ENCODE measurements at places on chromosomes 12 and 14. TPM values are rescaled to one million over a fixed set of nuclear protein-coding genes. Genes with fewer than 3 reads are reported as not detected.
A peak's percentile ranks its signal among the peaks of the same experiment; 100 is the strongest.

Gene MUCL1
- not detected for total RNA-seq

DNA sequence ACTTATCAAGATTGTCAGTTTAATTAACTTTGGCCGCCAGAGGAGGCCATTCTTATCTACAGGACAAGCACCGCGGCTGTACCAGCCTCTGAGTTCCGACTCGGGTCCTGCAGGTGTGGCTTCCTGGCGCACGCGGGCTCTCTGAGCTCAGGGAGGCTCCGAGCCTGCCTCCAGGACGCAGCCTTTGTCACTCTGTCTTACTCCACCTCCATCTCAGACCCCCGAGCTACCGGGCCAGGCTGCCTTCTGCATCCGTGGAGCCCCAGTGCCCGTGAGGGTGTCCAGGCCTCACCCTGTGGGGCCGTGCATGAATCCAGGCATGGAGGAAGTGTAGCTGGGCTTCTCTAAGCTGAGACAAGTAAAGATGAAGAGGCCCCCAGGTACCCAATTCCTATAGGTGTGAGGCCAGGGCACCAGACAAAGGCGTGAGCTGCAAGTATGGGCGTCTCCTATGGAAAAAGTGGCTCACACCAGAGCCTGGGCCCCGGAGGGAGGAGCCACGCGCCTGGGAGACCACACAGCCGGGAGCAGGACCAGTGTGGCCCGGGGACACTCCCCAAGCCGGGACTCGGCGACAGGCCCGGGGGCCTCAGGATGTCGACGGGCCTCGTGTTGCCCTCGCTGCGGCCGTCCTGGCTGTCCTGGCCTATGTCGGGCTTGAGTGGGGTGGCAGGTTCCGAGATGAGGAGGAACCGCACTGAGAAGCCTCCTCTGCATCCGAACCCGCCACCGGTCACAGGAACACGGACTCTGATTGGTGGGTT lies 42.8 kb downstream of the NOC4L start:
- peaks cover 52% of the 10 kb centered on the region for H3K4me1 ChIP-seq
- no peaks in the 10 kb centered on the region for H3K27me3 ChIP-seq
- H3K4me3 ChIP-seq = peak overlapping the region; percentile 77
- H3K27ac ChIP-seq = peak overlapping the region; percentile 99

- H3K27me3 ChIP-seq = peaks cover 21% of the 10 kb centered on the region
- peaks cover 4% of the 10 kb centered on the region for H3K4me1 ChIP-seq
- no peak for DNase-seq
- H3K4me3 ChIP-seq = no peak overlapping the region
These were observed 18.8 kb downstream of the RPH3A start for GRCh38 chr12:112810235-112810917.

- peak overlapping the region; percentile 47 for H3K27ac ChIP-seq
- no peak overlapping the region for H3K4me3 ChIP-seq
- H3K27me3 ChIP-seq = no peaks in the 10 kb centered on the region
- H3K4me1 ChIP-seq = peaks cover 8% of the 10 kb centered on the region
These were observed 8.6 kb downstream of the PGF start for GRCh38 chr14:74946659-74947281.

- peak; percentile 50 for DNase-seq
- peaks cover 51% of the 10 kb centered on the region for H3K4me1 ChIP-seq
- peak overlapping the region; percentile 92 for H3K4me3 ChIP-seq
- no peaks in the 10 kb centered on the region for H3K36me3 ChIP-seq
- H3K27ac ChIP-seq = no peak overlapping the region
These were observed 1.0 kb upstream of the NR4A1 start for GRCh38 chr12:52050116-52050757.

- no peak overlapping the region for H3K4me3 ChIP-seq
- H3K4me1 ChIP-seq = no peaks in the 10 kb centered on the region
- peaks cover 4% of the 10 kb centered on the region for H3K36me3 ChIP-seq
These were observed 234.1 kb downstream of the KTN1 start for GRCh38 chr14:55814064-55814463.

Gene MSI1
- not detected for total RNA-seq

Gene PTGER2
- 2.9 TPM for total RNA-seq

GRCh38 chr14:23094666-23095195 lies at the start of gene ACIN1:
Gene ACIN1, minus strand, starts transcription at chr14:23095136. Its CDS starts 24 bp downstream, at chr14:23095112.
- DNase-seq = peak; percentile 98
- no peak within 1 kb of the TSS for H3K4me3 ChIP-seq
- H3K36me3 ChIP-seq = peaks cover 66% of the 10 kb centered on the region
- H3K27ac ChIP-seq = no peak within 1 kb of the TSS
- H3K27me3 ChIP-seq = no peaks in the 10 kb centered on the region

GRCh38 chr12:64268409-64268808 lies 46.3 kb upstream of the KICS2 start:
- no peak overlapping the region for H3K4me3 ChIP-seq
- no peaks in the 10 kb centered on the region for H3K36me3 ChIP-seq
- DNase-seq = no peak
- no peaks in the 10 kb centered on the region for H3K4me1 ChIP-seq
- no peak overlapping the region for H3K27ac ChIP-seq
- no peaks in the 10 kb centered on the region for H3K27me3 ChIP-seq

GRCh38 chr12:66149702-66150398 lies 19.3 kb upstream of the LLPH start:
- H3K4me3 ChIP-seq = no peak overlapping the region
- H3K27ac ChIP-seq = peak overlapping the region; percentile 28

DNA sequence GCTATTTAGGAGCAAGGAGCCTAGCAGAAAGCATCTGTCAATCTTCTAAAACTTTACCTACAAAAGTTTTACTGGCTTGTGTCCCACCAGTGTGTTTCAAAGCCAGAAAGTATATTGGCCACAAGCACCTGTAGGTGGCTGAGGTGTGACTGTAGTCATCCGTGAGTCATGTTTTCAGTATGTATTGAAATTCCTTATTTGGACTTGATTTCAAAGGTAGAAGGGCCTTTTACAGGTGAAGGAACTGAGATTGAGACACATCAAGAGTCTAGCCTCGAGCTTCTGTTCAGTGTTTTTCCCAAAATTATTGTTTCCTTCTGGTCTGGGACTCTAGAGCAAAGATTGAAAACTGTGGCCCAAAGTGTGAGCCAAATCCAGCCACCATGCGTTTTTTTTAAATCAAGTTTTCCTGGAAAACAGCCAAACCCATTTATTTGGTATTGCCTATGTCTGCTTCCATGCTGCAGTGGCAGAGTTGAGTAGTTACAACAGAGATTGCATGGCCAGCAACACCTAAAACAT lies 195.3 kb upstream of the BCL2L14 start:
- H3K4me3 ChIP-seq = peak overlapping the region; percentile 12
- DNase-seq = no peak
- peaks cover 34% of the 10 kb centered on the region for H3K4me1 ChIP-seq
- no peaks in the 10 kb centered on the region for H3K27me3 ChIP-seq
- no peak overlapping the region for H3K27ac ChIP-seq

DNA sequence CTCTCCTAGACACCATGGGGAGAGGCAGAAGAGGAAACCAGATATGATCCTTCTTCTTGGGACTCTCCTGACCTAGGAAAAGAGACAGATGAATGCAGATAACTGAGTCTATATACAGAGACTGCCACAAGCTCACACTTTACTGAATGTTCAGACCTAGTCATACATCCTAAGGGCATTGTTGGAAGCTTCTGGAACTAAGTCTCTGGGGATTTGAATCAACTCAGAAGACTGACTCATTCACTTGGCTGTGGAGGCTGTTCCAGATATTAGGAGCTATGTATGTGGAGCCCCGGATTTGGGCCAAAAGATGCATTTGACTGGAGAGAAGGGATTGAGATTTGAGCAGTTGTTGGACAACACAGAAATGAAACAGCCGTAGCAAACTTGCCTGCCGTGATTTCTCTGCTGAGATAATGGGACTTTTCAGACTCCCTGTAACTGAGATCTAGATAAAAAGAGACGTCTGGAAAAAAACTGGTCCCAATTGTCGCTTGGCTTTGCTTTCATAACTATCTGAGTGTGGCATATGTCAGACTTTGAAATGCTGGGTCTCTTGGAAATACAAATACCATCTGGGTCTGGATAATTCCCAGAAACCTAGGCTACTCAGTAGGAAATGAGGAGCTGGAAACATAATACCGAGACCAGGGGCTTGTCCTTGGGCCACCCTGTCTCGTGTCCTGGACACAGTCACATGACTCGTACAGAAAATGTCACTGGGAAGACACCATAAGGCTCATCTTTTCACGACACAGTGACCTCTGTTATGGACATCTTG lies 396.8 kb downstream of the NUAK1 start:
- no peaks in the 10 kb centered on the region for H3K4me1 ChIP-seq
- no peaks in the 10 kb centered on the region for H3K36me3 ChIP-seq
- H3K27ac ChIP-seq = no peak overlapping the region
- DNase-seq = no peak
- peaks cover 24% of the 10 kb centered on the region for H3K27me3 ChIP-seq

GRCh38 chr12:76470028-76470939 lies 89.3 kb downstream of the OSBPL8 start:
- H3K36me3 ChIP-seq = no peaks in the 10 kb centered on the region
- no peak overlapping the region for H3K4me3 ChIP-seq
- DNase-seq = no peak
- H3K4me1 ChIP-seq = peaks cover 16% of the 10 kb centered on the region
- H3K27ac ChIP-seq = no peak overlapping the region

DNA sequence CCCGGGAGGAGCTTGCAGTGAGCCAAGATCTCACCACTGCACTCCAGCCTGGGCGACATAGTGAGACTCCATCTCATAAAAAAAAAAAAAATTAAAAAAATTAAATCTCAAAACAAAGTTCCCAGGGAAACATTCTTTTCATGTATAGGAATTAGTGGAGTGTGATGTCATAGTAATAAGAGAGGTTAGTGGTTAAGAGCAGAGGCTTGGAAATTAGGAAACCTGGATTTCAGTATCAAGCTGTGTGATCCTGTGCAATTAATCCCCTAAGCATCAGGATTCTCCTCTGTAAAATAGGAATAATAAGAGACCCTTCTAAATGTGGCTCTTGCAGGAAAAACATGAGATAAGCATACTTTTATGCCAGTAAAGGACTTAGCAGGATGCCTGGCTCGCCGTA lies 3.1 kb upstream of the TXNRD1 start:
- no peak for DNase-seq
- H3K27ac ChIP-seq = no peak overlapping the region
- H3K4me3 ChIP-seq = no peak overlapping the region
- peaks cover 3% of the 10 kb centered on the region for H3K27me3 ChIP-seq

- no peaks in the 10 kb centered on the region for H3K27me3 ChIP-seq
- H3K4me3 ChIP-seq = peak overlapping the region; percentile 100
- peak overlapping the region; percentile 100 for H3K27ac ChIP-seq
- DNase-seq = no peak
- peaks cover 38% of the 10 kb centered on the region for H3K4me1 ChIP-seq
- peaks cover 19% of the 10 kb centered on the region for H3K36me3 ChIP-seq
These were observed 2.2 kb upstream of the ZFP36L1 start for GRCh38 chr14:68794851-68795596.

DNA sequence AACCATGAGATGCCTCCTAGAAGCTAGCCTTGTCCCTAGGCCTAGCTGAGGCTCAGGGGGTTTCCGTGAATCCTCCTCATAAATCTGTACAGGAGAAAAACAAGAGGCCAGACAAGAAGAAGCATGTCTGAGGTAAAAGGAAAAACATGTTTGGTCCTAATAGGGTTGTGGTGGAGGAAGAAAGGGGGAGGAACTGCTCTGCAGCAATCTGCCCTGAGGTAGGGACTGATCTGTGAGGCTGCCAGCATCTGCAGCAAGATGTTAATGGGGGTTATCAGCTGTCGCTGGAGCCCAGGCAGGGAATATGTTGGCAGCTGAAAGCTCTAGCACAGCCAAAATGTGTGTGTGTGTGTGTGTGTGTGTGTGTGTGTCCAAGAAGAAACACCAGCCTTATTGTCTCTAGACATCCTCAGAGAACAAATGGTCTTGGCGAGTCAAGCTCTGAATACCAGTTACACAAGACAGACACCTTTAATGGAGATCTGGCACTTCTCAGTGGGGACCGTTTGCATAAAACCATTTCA lies 218.5 kb downstream of the NUAK1 start:
- no peak for DNase-seq
- no peaks in the 10 kb centered on the region for H3K36me3 ChIP-seq
- peaks cover 7% of the 10 kb centered on the region for H3K27me3 ChIP-seq
- H3K27ac ChIP-seq = no peak overlapping the region
- H3K4me1 ChIP-seq = no peaks in the 10 kb centered on the region

DNA sequence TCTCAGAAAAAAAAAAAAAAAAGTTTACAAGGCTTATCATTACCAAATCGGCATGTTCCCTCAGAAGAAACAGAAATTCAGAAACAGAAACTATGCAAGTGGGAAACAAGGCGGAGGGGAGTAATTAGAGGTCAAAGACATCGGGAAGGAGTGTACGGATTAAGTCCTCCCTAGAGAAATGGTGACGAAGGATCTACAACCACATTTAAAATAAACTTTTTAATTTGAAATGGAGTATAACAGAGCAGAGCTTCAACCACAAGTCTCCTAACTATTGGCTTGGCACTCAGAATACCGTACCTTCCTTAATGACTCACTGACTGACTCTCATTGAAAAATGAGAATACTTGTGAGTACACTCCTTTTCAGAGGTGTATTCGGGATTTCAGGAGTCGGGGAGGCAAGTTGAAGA lies 908 bp downstream of the ENTPD5 start:
- peak overlapping the region; percentile 94 for H3K27ac ChIP-seq
- no peaks in the 10 kb centered on the region for H3K27me3 ChIP-seq
- H3K4me1 ChIP-seq = peaks cover 19% of the 10 kb centered on the region
- H3K36me3 ChIP-seq = peaks cover 7% of the 10 kb centered on the region

DNA sequence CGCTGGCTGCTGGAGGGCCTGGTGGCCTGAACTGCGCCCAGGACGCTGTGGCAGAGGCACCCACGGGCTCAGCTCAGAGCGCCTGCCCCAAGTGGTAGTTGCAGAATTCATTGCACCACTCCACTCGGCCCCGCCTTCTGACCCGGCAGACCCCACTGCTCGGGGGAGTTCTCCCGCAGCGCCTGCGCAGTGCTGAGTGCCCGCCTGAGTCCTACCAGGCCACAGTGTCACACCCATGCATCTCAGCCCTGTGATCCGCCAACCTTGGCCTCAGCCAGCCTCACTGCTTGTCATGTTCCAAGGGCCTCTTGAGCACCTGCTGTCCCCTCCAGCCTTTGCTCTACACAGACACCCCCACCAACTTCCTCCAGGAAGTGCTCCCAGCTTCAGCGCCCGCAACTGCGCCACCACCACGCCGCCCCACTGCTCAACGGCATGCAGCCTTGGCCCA lies 12.2 kb downstream of the DEGS2 start:
- H3K27ac ChIP-seq = peak overlapping the region; percentile 92
- DNase-seq = peak; percentile 70
- H3K36me3 ChIP-seq = peaks cover 10% of the 10 kb centered on the region
- peaks cover 15% of the 10 kb centered on the region for H3K4me1 ChIP-seq
- H3K27me3 ChIP-seq = no peaks in the 10 kb centered on the region

DNA sequence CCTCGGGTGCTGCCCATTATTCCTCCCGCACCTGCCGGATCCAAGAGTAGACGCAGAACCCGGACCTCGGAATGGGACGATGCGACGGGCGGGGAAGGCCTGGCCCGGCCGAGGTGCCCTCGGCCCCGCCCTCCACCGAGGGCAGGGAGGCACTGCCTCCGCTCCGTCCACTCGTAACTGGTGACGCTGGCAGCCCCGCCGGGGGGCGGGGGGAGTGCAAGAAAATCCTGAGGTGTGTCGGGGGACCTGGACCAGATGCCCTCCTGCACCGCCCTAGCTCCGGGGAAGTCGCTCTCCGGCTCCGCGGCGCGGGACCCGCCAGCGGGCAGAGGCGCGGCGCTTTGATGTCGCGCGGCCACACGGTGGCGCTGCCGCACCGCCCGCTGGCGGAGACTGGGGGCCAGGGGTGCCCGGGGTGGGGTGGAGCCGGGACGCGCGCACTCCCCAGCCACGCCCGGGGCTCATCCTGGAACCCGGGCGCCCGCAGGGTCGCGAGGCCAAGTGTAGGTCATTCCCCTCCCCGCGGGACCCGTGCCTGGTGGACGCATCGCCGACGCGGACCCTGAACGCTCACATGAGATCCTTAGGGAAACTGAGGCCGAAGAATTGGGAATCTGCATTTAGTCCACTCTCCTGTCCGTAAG lies 202.8 kb downstream of the TTC8 start:
- H3K4me3 ChIP-seq = peak overlapping the region; percentile 81
- peaks cover 65% of the 10 kb centered on the region for H3K27me3 ChIP-seq
- H3K36me3 ChIP-seq = no peaks in the 10 kb centered on the region
- H3K27ac ChIP-seq = no peak overlapping the region
- DNase-seq = peak; percentile 35
- no peaks in the 10 kb centered on the region for H3K4me1 ChIP-seq
